Activated B cell treated with CpG ODN at 0.5 μM for 24 hours (primary cell): ENCODE measurements at places on chromosomes 6 and 20.

GRCh38 chr6:118535176-118535844 is 12.8 kb upstream of the PLN start:
- no peak for DNase-seq

DNA sequence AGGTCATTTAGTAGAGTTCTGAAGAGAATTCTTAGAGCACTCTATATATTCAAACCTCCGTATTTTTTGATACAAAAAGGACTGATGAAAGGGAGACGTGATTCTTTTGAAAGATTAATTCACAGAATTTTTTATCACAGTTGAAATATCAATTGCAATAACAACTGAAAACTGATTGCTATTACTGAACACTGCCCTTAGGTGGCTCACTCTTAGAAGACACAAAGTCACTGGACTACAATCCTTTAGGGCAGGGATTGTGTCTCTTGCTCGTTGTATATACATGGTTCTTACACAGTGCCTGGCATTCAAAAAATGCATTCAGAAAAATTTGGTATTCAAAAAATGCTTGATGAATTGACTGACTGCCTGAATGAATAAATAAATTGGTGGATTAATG is 17.1 kb upstream of the CALHM6 start:
- no peak for DNase-seq

DNA sequence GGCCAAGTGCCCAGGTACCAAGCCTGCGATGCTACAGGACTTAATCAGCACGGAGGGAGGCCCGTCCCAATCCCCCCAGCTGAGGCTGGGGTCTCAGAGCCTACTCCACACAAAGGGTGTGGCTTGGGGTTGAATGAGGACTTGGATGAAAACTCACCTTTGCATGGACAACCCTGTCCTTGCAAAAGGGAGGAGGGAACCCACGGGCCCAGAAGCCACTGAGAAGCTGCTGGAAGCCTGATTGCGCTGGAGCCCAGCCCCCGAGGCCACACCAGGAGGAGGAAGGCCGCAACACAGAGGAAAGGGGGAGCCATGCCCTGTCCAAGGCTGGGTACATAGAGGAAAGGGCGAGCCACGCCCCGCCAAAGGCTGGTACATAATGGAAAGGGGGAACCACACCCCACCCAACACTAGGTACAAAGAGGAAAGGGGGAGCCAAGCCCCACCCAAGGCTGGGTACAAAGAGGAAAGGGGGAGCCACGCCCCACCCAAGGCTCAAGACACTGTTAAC is 158.8 kb downstream of the DLL1 start:
- DNase-seq, result no peak

DNA sequence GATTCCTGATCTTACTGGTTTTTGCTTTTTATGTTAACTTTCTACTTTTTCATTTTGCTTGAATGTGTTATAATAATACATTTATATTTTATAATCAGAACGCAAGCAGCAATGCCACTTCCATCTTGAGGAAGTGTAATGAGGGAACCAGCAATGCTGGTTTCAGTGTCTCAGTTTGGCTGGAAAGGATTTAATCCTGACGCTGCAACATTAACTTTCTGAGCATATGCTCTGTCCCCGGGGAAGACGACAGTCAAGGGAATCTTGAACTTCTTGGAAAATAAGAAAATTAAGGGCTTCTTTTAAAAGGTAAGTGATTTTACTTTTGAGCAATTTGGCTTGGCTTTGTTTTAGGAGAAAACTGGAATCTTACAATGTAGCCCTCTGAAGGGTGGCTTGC is 205.5 kb upstream of the AGPAT4 start:
- DNase-seq, result no peak

GRCh38 chr6:4295058-4295782 is 159.8 kb upstream of the ECI2 start:
- no peak for DNase-seq

DNA sequence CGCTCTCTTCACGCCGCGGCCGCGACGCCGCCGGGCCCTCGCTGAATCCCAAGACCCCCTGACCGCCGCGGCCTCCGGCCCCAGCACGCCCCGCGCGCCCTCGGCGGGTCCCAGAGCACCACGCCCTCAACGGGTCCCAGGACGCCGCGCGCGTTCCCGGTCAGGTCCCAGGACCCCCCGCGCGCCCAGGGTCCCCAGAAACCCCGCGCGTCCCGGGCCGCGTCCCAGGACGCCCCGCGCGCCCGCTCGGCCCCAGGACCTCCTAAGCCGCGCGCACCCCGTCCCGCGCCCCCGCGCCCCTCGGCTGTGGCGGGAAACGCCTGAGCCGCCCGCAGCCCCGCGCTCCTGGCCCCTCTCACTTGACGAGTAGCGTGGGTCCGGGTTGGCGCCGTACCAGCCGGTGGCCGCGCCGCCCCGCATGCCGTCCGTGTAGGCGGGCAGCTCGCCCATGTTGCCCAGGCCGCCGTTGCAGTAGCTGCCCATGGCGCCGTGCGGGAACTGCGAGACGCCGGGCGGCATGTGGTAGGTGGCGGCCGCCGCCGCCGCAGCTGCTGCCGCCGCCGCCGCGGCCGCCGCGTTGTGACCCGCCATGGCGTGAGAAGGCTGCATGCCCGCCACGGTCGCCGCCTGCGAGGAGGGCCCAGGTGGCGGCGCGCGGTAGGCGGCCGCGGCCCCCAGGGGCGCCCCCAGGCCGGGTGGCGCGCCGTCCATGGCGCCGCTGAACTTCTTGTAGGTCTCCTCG is 556 bp downstream of the NKX2-4 start:
- DNase-seq, result peak; percentile 24

GRCh38 chr6:1131285-1132079 is 180.4 kb upstream of the FOXQ1 start:
- no peak for DNase-seq

DNA sequence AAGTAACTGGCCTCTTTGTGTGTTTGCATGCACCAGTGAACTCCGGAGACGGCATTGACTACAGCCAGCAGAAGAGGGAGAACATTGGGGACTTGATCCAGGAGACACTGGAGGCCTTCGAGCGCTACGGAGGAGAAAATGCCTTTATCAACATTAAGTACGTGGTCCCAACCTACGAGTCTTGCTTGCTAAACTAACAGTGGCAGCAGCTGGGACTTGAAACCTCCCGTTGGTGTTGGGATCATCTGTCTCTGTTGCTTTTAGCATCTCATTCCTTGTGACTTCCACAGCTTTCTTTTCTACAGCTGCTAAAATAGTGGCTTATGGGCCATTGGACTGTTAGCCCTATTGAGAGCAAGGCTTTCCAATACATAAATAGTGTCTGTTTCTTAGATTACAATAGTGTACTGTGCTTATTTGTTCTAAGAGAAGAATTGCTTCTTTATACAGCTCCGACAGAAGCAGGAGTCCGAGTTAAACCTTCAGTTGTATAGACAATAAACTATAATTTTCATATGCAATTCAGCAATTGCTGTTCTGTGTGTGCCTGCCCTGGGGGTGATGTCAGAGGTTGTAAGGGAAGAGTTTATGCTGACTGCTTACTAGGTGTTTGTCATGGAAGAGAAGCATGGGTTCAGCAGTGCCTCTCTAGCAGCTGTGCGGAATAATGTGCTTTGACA is 99.6 kb upstream of the QKI start:
- DNase-seq, result no peak

- no peak for DNase-seq
Observed at GRCh38 chr6:130893277-130893676, 66.1 kb downstream of the SMLR1 start.

GRCh38 chr20:39876976-39877635 is 811.9 kb downstream of the MAFB start:
- no peak for DNase-seq

GRCh38 chr6:113856625-113857555 is at the start of gene MARCKS:
MARCKS (plus strand) TSS chr6:113857345; CDS start chr6:113857746, 401 bp downstream.
- DNase-seq, result peak; percentile 72

GRCh38 chr20:20353576-20353975 is 14.3 kb upstream of the INSM1 start:
- no peak for DNase-seq
